Activated T-cell treated with anti-CD3 and anti-CD28 coated beads for 1 hour (primary cell): ENCODE measurements at places on chromosomes 12 and 14.

GRCh38 chr14:90305176-90305601, 26.6 kb downstream of the NRDE2 start:
- DNase-seq = no peak

GRCh38 chr14:33377596-33378390, 439.1 kb downstream of the NPAS3 start:
- no peak for DNase-seq

- DNase-seq = no peak
These were observed 113.1 kb downstream of the CCDC60 start for GRCh38 chr12:119447618-119448017.

- no peak for DNase-seq
These were observed 91.7 kb downstream of the STXBP6 start for GRCh38 chr14:24958271-24958670.

GRCh38 chr14:105065280-105066228, at the start of gene GPR132:
TSS of gene GPR132 (minus strand) at chr14:105065430. CDS start at chr14:105055420, 10,010 bp downstream.
- DNase-seq = peak; percentile 74

- DNase-seq = no peak
These were observed 76.1 kb downstream of the EPS8 start for GRCh38 chr12:15712823-15713660.

DNA sequence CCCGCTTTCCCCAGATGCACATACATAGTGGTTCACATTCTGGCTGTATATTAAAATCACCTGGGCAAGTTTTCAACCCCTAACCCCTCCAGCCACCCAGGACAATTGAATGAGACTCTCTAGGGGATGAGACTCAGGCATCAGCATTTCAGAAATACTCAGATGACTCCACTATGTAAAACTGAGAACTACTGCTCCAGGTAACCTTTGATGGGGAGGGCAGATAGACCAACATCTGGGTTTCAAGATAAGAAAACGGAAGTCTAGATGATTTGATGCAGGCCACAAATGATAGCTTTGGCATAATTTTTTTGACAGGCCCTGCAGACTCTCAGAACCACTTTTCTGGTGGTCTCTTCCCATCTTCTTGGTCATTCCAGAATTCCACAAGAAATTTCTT, 341.1 kb downstream of the EMP1 start:
- no peak for DNase-seq

DNA sequence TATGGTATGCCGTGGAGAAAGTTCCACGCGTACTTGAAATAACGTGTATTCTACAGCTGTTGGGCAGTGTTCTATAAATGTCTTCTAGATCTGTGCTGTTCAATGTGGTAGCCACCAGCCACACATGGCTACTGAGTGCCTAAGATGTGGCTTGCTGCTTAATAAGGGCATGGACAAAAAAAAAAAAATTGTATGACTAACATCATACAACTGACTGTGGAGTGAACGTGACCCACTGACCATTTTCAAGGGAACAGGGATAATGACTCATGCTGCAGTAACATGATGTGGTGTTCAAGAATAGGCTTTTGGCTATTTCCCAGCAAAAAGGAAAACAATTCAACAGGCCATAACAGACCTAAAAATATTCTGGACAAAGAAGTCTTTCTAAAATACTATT, 13.0 kb downstream of the ATG14 start:
- no peak for DNase-seq

GRCh38 chr12:1809591-1810190, 10.7 kb upstream of the LRTM2 start:
- DNase-seq = no peak

- DNase-seq = no peak
These were observed 4.5 kb upstream of the OAS2 start for GRCh38 chr12:112973818-112974231.

GRCh38 chr14:59308673-59309072, 120.2 kb downstream of the DAAM1 start:
- DNase-seq = no peak
